ENCODE measurements at places on chromosomes 6 and 20.

DNA sequence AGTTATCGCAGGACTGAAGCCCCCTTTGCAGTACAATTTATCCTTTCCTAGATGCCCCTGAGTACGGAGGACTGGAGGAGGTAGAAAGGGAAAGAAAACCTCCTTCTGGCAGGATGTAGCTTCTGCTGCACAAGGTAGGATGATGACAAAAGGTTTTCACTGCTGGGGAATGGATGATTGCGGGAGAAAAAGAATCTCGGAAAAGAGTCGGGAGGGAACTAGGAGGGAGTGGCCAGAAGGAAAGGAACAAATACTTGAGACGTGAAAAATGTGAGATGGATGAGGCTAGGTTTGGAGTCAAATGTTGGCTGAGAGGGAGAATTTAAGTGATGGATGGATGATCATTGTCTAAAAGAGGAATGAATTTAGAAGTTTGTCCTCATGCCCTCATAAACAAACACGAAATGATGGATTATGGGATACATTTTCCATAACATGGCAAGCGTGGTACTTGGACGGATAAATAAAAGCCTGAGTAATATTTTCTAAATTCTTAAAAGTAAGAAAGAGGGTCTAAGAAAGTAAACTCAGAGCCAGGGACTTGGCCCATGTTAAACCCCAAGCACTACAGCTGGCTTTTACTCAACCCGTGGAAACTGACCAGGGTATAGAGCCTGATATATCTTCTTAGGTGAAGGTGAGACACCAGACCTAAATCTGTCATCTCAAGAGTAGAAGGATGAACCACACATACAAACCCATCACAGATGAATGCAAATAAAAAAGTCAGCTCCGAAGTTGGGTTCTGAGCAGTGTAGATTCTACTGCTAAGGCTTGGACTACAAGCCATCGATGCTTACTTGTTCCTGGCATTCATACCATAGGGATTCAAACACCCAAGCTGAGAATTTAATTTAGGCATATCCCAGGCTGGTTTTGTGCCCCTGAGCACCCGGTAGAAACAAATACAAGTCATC lies 72.4 kb downstream of the HFE start:
- DNase-seq, result no peak

DNA sequence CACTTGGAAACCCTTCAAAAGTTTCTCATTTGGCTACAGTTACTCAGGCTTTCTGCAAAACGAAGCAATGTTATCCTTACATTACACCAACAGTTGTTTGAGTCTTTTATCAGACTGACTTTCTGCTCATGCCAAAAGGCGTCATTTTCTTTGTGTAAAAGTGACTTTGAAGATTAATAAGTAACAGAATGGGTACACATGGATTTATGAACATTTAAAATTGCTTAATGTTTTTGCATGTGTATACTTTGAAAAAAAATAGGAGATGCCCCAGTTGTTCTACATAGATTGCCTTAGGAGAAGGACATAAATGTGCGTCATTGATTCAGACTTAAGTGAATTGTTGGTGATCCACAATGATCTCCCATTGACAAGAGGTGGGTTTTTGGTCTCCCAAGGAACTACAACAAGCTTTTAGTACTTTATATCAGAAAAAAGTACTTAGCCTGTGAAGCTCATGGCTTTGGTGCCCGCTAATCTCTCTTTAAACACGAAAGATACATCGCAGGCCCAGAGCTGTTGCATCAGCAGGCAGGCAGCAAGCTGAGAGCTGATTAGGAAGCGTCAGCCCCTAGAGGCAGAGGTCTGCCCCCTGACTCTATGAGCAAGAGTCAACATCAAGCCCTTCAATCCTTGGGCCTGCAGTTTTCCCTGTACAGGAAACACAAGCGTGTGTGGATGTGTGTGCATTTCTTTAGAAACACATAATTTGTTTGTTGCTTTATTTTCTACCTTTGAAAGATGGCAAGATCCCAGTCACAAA lies 45.9 kb downstream of the SLC22A3 start:
- no peak for DNase-seq

GRCh38 chr6:111761783-111762312 lies 111.4 kb downstream of the FYN start:
- DNase-seq, result no peak

GRCh38 chr6:19102936-19103335 lies 715.8 kb downstream of the RNF144B start:
- DNase-seq, result no peak

- DNase-seq, result peak; percentile 26
Observed at GRCh38 chr6:34986845-34987246, 97.8 kb downstream of the ANKS1A start.

DNA sequence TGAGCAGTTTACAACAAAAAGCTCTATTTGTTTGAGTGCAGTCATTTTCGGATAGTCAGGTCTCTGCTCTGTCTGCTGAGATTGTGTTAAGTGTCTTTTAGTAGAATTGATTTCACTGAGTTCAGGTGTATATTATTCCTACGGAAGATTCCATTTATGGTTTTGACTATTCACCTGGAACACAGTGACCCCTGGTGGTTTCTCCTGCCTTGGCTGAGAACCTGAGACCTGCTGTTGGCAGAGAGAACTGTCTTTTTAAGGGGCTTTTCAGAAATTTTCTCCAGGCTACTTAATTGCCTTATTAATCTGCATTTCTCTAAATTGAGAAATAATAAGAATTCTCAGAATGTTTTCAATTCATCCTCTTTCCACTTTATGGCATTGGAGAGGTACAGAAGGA lies 508.0 kb downstream of the TBC1D32 start:
- no peak for DNase-seq

DNA sequence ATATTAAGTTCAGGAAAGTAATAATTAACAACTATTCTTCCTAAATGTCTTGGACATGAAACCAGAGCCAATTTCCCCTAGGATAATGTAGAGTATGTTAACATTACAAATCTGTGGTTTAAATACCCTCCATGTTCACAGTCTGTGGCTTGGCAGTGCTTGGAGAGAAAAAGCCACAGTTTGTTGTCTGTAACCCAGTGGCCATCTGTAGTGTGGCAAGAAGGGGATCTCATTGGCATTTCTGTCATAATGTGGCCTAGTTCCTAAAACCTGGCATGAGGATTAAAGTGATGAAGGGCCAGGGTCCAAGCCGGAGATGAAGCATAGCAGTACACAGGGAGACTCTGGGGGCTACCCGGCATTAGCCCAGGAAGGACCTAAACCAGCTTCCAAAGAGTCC lies 31.2 kb downstream of the SYNE1 start:
- DNase-seq, result no peak

- no peak for DNase-seq
Observed at GRCh38 chr6:126696921-126697693, 357.2 kb downstream of the CENPW start.

GRCh38 chr20:63025534-63026331 lies 19.0 kb upstream of the BHLHE23 start:
- DNase-seq, result no peak

GRCh38 chr20:19786311-19786710 lies 28.3 kb downstream of the RIN2 start:
- DNase-seq, result no peak

DNA sequence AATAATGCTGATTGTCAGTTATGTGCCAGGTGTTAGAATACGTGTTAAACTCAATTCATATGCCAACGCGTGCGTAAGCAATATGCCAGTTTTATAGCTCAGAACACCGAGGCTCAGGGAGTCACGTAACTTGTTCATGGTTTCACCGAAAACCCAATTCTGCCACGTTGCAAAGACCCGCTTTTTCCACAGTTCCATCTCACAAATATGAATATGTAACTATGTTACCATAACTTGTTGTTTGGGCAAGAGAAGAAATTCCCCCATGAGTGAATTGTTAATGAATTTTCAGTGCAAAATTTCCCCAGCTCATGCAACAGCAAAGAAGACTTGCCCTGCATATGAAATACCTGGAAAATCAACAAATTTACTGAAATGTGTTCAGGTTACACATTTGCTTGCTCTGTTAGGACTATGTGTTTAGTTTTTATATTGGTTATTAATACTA lies 30.1 kb downstream of the SF3B5 start:
- DNase-seq, result no peak

- DNase-seq, result no peak
Observed at GRCh38 chr6:31149827-31150447, 7.7 kb downstream of the CCHCR1 start.

GRCh38 chr6:130409418-130410100 lies 43.7 kb downstream of the TMEM200A start:
- no peak for DNase-seq

DNA sequence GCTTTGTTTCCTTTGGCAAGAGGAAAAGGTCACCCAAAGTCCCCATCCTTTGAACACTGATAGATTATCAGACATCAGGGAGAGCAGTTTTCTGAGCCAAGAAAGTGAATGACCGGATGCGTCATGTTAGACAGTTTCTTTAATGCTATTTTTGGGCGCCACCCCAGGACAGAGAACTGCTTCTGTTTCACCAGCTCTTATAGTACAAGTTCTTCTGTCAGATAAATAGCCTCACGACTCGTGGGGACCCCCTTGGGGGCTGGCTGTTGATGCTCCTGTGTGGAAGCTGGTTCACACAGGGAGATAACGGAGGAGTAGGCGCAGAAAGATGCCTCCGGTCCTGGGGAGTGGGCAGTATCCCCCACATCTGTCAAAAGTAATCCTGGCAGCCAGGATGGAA lies 54.6 kb downstream of the NPEPL1 start:
- DNase-seq, result no peak

DNA sequence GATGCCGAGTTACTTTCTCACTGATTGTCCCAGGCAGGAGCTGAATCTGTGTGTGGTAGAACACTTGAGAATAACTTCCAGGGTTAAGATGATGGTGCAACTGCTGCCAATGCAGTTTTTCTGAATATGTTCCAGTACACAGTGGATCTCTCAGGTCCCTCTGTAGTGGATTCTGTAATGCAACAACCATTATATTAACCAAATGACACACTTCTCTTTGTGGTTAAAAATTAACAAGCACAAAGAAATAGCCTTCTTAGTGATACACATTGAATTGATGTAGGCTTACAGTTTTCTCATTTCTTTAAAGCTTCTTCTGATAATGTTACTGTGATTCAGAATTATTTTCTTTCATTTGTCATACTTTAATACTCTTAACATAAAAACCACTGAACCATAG lies 383.8 kb downstream of the ADGRB3 start:
- no peak for DNase-seq

- DNase-seq, result no peak
Observed at GRCh38 chr6:30154709-30155519, 6.1 kb downstream of the TRIM10 start.

GRCh38 chr6:139742671-139743070 lies 368.2 kb upstream of the CITED2 start:
- DNase-seq, result no peak

- no peak for DNase-seq
Observed at GRCh38 chr20:9141070-9141469, 72.2 kb downstream of the PLCB4 start.

- DNase-seq, result no peak
Observed at GRCh38 chr20:64154590-64155257, 9.5 kb upstream of the MYT1 start.

DNA sequence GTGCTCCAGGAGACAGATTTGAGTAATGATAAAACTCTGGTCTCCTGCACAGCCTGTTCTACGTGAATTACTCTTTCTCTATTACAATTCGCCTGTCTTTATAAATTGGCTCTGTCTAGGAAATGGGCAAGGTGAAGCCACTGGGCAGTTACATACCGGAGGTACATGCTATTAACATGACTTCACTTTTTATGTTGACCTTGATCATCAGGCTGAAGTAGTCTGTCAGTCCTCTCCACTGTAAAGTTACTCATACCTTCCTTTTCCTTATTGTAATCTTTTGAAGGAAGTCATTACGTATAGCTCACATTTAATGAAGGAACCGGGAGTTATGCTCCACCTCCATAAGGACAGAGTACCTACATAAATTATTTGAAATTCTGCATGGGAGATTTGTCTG lies 19.9 kb upstream of the KHDC1 start:
- DNase-seq, result no peak

- DNase-seq, result no peak
Observed at GRCh38 chr6:6230286-6230685, 90.2 kb downstream of the F13A1 start.

DNA sequence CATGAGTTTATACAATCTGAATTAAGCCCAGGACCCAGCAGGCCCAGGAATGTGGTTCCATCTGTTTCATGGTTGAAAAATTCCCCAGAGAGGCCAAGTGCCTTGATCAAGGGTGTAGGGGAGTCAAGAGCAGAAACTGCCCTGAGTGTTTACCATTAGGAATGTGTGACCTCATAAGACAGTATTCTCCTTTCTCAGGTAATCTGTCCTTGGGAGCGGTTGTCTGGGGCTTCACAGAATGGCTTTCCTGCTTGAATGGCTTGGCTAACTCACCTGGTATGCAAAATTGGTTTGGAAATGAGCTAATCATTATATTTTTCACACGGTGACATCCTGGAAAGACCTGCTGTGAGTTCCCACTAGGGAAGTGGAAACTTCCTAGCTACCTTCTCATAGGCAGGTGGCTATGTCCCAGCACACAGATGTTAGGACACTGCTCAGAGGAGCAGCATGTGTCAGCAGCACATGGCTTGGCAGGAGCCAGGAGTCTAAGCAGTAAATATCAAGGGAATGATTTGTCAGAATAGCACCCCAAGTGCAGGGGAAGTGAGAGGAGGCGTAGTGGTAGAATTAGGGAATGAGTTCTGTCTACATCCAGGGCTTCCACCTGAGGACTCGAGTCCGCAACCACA lies 17.7 kb downstream of the CLIC5 start:
- DNase-seq, result no peak

GRCh38 chr20:24118034-24118433 lies 129.5 kb upstream of the GGTLC1 start:
- no peak for DNase-seq

DNA sequence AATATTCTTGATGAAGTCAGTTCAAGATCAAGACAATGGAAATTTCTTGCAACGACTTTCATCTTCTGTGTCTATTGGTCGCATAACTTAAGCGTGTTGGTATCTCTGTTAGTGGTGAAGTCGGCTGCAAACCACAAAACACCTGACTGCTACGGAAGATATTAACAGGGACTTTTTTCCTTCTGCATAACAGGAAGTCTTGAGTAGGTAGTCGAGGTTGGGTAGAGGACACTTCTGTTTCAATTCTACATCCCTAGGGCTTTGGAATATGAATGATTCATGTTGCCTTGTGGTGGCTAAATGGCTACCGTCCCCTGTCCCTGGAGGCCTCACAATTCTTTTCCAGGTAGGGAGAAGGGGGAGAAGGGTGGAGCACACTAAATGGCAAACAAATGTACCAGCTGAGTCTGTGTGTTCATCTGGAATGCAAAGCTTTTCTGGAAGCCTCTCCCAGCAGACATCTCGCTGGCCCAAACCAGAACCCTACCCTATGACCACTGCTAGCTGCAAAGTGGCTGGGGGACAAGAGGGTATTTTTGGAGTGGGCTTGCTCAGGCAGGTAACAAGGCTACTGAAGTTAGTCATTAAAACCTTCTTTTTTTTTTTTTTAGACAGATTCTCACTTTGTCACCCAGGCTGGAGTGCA lies 34.6 kb upstream of the NKX2-2 start:
- no peak for DNase-seq

GRCh38 chr6:13303668-13304017 lies 24.7 kb downstream of the TBC1D7 start:
- no peak for DNase-seq

- DNase-seq, result no peak
Observed at GRCh38 chr6:40536442-40536841, 50.7 kb downstream of the LRFN2 start.

GRCh38 chr6:511488-512137 lies 120.1 kb downstream of the IRF4 start:
- no peak for DNase-seq

- no peak for DNase-seq
Observed at GRCh38 chr6:147621263-147621662, 112.8 kb downstream of the SAMD5 start.
